EL (cell line): ENCODE measurements at places on chromosomes 11 and 22.

DNA sequence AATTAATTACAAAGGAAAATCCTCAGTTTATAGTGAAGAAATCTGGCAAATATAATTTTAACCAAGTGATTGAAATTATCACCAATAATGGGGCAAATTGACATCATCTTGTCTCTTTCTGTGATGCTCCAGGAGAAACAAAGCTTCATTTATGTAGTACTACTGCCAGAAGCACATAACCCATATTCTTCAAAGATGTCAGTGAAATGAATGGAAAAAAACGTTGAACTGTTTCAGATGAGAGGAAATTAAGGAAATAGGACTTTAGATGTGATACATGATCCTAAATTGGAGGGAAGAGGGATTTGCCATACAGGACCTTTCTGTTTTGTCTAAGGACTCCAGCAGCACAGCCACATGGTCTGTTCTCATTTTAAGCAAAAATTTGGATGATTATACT is 57.6 kb downstream of the PPP6R3 start:
- DNase-seq: no peak

GRCh38 chr11:105861225-105861624 is 160.8 kb downstream of the MSANTD4 start:
- no peak for DNase-seq

GRCh38 chr11:44760917-44761550 is 34.3 kb downstream of the TSPAN18 start:
- DNase-seq: peak; percentile 84

GRCh38 chr22:35554297-35554845 is 13.7 kb downstream of the RASD2 start:
- DNase-seq: no peak

DNA sequence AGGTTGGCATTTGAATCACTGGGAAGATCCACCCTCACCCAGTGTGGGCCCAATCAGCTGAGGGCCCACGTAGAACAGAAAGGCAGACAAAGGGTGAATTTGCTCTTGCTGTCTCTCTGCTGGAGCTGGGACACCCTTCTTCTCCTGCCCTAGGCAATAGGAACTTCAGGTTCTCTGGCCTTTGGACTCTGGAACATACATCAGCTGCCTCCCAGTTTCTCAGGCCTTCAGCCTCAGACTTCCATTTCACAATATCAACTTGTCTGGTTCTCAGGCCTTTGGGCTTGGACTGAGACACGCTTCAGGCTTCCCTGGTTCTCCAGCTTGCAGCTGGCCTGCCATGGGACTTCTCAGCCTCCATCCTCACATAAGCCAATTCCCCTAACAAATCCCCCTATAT is 14.7 kb upstream of the ASRGL1 start:
- DNase-seq: no peak
